ENCODE measurements at places on chromosomes 1 and 21. TPM values are rescaled to one million over a fixed set of nuclear protein-coding genes. Genes with fewer than 3 reads are reported as not detected.

The DMRTA2 gene
- not detected for total RNA-seq

The IFI44L gene
- total RNA-seq = 29.2 TPM

The GRHL3 gene
- not detected for total RNA-seq

The PADI1 gene
- not detected for total RNA-seq

The SLC1A7 gene
- total RNA-seq = not detected

The GART gene
- total RNA-seq = 110 TPM

The E2F2 gene
- 53.4 TPM for total RNA-seq

Data from activated naive CD4-positive, alpha-beta T cell treated with anti-CD3 and anti-CD28 coated beads, Interleukin-2, amount 10 ng/mL, durations not matched to agents 5 hours and 36 hours (primary cell).